ENCODE measurements at places on chromosomes 6 and 20.

DNA sequence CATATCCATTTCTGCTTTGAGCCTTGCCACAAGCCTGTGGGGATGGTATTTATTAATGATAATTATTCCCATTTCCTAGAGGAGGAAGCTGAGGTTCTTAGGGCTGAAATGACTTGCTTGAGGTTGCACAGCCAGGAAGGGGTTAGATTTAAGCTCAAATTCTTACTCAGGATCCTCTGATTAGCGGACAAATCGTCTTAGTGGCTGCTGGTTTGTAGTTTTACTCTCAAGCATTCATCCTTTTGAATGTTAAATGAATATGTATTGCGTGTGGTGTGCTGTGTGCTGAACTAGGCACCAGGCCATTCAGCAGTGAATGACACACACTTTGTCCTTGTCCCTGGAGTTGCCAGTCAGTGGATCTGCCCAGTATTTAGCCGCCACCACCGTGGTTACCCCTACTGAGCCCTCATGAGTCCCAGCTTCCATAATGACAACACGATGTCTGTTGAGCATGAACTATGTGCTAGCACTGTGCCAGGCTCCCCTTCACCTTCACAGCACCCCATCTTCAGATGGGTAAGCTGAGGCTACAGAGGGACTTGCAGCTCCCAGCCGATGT lies 10.0 kb downstream of the PACSIN1 start:
- DNase-seq, result no peak

DNA sequence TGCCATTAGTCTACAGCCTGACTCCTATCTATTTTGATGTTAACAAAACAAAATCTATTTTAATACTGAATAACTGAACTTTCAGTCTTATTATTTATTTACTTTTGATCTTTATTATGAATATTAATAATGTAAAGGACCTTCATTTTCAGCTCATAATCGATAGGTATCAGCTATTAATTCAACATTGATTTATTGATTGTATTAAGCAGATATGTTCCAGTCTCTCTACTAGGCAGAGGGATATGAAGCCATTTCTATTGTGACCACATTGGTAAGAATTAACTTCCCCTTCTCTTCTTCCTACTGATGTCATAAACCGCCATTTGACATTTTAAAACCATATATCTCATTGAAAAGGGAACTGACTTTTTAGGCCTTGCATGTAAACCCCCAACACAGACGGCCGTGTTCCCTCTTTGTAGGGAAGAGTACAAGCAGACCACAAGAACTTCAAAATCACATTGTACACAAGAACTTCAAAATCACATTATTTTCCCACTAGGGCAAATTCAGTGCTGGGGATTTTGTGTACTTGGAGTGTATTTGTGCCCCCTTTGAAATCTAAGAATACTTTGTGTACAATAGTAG lies 69.5 kb upstream of the FABP7 start:
- DNase-seq, result no peak

GRCh38 chr6:134352786-134353480 lies 35.0 kb upstream of the SGK1 start:
- DNase-seq, result no peak

DNA sequence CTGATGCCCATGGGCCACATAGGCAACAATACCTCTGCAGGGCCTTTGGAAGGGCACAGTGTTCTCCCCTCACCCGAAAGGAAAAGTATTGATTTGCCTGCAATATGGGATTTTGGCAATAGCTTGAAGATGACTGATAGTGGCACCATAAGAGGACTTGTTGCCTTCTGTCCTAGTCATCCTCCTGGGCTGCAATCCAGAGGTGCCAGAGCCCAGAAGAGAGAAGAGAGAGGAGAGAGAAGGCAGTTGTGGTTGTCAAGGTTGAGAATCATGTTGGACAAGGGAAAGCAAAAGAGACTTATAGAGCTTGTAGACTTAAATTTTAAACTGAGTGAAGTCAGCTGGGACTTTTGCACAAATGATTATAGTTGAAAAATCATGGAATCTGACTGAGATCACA lies 14.6 kb downstream of the HDGFL1 start:
- no peak for DNase-seq

DNA sequence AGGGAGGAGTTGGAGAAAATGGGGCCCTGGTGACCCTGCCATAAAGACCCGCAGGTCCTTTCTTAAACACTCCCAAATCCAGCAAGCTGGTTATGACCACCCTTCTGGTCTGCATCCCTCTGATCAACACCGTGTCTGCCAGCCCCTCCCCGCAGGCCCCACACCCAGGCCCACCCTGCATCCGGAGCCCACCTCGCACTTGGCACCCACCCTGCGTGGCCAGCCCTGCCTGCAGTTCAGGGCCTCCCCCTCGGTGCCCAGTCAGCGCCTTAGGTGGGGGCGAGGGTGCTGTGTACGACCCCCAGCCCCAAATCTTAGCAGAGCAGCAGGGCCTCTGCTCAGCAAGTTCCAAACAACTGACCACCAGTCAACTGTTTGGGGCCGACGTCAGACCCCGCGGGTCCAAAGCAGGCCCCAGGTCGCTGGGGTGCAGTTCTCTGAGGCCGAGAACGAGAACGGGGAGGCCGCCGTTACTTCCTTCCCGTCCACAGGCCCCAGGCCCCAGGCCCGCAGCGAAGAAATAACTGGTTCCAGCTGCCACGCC lies 1.2 kb downstream of the ACSS1 start:
- no peak for DNase-seq

All from GOT3 (cell line).